MV-4-11 (cell line): ENCODE measurements at places on chromosomes 2 and 18.

GRCh38 chr2:172860336-172860707, 124.7 kb downstream of the RAPGEF4 start:
- no peak for DNase-seq

DNA sequence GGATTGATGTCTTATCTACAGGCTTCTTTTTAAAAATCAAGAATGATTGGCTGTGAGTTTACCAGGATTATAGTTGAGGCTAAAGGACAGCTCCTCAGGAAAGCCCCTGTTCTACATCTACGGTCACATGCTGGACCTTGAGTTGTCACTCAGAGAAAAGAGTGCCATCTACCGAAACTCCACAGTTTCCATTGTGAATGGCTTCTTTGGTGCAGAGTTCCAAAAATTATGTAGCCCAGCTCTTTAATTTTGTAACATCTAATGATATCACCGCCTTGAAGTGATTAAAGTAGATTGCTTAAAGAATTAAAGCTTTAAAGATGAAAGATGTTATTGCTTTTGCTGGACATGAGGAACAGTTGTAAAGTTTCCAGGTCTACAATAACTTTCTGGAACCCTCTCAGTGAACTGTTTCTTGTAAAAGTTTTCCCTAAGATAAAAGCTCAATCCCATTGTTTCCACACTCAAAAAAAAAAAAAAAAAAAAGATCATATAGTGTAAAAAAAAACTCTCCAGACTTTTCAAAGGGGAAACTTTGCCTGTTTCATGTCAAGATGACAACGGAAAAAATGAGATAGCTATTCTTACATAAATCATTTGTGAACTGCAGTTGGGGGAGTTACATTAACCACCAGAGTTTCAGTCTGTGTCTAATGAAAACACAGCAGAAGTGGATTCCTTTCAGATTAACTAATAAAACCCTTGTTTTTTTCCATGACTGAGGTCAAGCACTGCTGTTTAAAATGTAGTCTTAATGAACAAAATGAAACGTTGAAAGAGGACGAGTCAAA, 4.3 kb downstream of the COL3A1 start:
- DNase-seq = no peak

- DNase-seq = peak; percentile 16
Measured at GRCh38 chr2:199659207-199659606, 191.8 kb downstream of the FTCDNL1 start.

GRCh38 chr18:79560042-79560860, 119.4 kb upstream of the CTDP1 start:
- no peak for DNase-seq

- DNase-seq = no peak
Measured at GRCh38 chr2:176461098-176461808, 192.0 kb downstream of the MTX2 start.

DNA sequence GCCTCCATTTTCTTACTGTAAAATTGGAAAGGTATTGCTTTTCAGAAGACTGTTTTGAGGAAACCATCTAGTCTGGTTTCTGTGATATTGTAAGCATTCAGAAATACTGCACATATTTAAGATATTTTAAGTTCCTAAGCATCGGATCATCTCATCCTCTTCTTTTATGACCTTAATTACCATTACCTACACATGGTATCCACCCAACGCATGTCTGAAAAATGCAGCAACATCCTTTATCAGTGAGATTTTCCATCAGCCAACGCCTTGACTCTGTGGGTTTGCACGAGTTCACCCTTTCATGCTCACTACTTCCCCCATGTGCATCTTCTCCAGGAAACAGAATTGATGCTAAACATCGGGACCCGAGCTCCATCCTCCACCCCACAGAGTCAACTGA, 84.3 kb downstream of the COL4A4 start:
- DNase-seq = no peak

DNA sequence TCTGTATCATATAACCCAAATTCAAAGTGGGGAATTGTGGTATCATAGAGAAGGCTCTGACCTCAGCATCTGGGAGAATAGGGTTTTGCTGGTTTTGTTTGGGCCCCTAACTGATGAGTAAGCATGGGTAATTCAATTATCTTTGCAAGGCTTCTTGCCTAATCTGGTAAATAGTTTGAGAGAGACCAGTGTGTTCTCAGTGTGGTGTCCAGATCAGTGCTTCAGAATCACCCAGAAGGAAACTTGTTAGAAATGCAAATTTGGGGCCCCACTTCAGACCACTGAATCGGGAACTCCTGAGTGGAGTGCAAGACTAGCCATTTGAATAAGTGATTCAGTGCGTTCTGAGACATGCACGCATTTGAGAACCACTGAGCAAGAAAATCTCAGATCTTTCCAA, 282.7 kb downstream of the EPHA4 start:
- no peak for DNase-seq

GRCh38 chr2:231810905-231811304, 24.7 kb downstream of the COPS7B start:
- no peak for DNase-seq

GRCh38 chr2:42788882-42789281, 3.5 kb downstream of the HAAO start:
- DNase-seq = no peak

DNA sequence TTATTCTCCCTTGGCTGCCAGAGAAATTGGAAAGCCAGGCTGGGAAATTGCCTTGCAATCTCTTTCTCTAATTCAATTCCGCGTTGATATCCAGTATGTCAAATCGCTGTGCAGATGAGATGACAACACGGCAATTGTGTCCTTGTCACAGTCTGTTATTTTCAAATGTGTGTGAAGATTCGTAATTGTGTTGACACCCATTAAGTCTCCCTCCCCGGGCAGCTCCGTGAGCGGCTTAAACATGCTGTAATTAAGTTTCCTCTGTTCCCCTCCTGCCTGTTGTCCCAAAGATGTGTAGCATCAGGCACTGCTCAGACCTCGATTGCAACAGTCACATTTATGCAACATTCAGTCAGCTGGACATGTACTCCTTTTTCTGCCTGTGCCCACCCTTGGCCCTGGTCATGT, 209.5 kb downstream of the LPIN1 start:
- DNase-seq = peak; percentile 39

DNA sequence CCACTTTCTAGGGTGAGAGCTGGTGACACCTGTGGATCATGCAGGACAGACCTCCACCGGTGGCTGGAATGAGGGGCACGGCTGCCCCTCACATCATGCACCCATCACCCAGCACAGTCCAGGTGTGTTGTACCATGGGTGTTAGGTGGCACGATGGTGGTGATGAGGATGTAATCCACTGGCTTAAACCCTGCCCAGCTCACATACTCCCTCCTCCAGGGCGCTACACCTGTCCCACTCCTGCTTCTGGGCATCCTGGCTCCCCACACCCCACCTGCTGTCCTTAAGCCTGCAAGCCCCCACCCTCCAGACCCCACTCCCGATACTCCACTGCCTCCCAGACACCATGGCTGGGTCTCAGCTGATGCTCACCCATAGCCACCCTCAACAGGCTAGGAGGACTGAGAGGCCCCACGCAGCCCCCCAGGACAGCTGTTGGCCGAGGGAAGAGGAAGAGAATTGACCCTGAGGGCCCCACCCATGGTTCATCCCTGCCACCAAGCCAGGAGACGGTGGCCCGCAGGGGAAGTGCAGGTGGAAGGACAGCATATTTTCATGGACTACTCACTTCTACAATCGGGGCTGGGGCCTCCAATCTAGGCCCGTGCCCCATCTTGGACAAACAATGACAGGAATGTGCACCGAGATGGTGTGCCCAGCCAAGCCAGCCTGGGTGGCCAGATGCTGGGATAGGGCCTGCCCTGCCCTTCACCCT, 34.3 kb downstream of the MAL start:
- no peak for DNase-seq

- DNase-seq = no peak
Measured at GRCh38 chr2:42118754-42119569, 50.2 kb upstream of the EML4 start.

DNA sequence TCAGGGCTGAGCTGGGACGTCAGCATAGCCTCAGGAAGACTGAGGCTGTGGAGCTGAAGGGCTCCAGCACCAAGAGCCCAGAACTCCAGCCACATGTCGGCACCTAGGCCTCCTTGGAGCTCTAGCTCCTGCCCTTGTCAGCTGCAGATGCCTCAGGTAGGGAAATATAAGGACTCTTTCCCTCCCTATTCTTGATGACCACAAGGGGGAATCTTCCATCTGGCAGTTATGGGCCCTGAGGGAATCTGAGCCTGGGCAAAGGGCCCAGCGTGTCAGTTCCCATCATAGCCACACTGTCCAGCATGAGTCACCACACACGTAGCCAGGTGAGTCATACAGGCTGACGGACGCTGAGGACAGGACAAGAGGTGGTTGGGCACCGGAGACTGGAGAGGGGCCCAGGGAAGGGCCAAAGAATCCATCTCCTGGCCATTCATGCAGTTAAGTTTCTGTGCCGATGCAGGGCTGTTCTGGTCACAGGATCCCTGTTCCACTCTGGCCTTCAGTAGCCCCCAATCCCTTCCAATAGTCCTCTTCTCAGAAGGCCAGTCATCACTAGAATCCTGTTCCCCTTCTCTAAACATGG, 1.8 kb downstream of the MPV17 start:
- peak; percentile 32 for DNase-seq

DNA sequence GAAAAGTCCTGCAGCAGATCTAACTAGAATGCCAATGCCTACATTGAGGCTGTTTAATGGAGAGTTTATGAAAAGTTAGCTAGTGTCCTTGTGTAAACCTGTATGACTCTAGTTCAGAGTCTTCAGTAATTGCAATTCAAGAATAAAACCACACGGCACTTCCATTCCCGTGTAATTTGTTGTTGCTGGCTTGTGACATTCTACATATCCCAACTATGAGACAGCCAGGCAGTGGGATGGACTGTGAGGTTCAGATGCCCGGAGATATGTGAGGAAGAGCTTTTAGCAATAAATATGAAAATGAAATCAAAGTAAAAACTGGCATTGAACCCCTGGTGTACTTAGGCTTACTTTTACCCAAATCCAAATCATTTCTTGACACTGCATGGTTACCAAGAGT, 263.4 kb downstream of the NEDD4L start:
- DNase-seq = no peak

- DNase-seq = no peak
Measured at GRCh38 chr2:156379071-156379470, 46.5 kb upstream of the NR4A2 start.

- DNase-seq = no peak
Measured at GRCh38 chr2:37326866-37327634, 2.4 kb upstream of the PRKD3 start.

DNA sequence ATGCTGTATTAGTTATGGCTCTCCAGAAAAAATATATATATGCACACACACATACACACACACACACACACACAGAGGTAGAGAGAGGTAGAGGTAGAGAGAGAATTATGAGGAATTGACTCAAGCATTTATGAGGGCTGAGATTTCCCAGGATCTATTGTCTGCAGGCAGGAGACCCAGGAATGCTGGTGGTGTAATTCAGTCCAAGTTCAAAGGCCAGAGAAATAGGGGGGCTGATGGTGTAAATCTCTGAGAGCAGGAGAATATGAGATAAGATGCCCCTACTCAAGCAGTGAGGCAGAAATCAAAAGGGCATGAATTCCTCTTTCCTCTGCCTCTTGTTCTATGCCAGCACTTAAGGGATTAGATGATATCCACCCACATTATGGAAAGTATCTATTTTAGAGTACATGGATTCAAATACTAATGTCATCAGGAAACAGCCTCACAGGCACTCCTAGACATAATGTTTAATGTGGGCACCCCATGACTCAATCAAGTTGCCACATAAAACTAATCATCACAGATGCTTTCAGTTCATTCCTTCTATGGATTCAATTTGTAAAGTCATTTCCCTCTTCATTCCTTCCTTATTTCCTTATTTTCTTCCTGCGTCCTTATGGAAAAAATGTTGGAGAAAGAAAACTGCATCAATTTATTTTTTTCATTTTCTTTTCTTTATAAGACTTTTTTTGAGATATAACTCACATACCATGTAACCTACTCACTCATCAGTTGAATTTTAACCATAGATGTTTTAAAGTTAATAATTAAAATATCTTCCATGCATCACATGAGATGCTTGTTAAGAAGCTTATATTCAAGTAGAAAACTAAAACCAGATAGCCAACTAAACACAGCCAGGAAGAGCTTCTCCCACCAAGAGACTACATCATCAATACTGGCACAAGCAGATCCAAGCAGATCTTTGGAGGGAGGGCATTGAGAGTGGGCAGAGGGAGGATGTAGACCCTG, 406.2 kb downstream of the MBD2 start:
- no peak for DNase-seq

GRCh38 chr2:45821558-45822271, 170.2 kb downstream of the PRKCE start:
- DNase-seq = no peak

- DNase-seq = no peak
Measured at GRCh38 chr2:29526587-29527586, 394.5 kb downstream of the ALK start.

DNA sequence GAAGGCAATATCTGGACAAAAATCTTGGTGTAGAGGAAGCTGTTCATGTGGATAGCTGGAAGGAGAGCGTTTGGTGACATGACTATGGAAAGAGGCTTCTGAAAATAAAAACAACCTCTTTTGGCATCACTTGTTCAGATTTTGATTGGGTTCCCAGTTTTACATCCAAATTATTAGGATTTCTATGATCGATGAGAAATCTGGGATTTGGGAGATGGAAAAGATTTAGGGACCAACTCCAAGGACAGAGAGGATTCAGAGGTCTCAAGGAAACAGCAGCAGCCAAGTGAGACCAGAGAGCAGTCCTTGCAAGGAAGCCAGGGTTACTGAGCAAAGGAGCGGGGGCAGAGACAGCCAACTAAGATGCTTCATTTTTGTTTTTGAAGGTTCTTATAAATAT, 441.7 kb downstream of the TRIB2 start:
- DNase-seq = no peak

DNA sequence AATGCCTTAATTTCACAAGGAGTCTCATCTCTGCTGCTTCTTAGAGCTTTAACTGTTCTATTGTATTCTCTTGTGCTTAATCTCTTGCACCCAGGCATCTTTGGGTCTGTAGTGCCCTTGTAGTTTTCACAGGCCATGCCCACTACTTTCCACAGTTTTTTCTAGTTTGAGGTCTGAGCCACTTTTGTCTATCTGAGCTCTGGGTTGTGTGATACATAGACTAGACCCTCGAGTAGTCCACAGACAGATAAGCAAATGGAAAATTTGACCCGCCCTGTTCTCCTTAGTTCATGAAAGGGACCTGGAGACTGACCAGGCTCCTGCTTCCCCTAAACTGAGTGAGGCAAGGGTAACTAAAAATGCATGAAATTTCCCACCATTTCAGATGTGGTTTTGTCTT, 466.8 kb upstream of the ZEB2 start:
- DNase-seq = no peak

- peak; percentile 19 for DNase-seq
Measured at GRCh38 chr18:61322265-61322873, 10.9 kb upstream of the CDH20 start.

GRCh38 chr2:62197925-62198633, 2.2 kb downstream of the B3GNT2 start:
- DNase-seq = peak; percentile 60

GRCh38 chr2:213121690-213122089, 29.7 kb downstream of the IKZF2 start:
- DNase-seq = no peak

- no peak for DNase-seq
Measured at GRCh38 chr2:161839926-161840325, 215.7 kb downstream of the SLC4A10 start.
